Ovary (tissue), 10 donors: ENCODE measurements at places on chromosomes 6 and 20.

DNA sequence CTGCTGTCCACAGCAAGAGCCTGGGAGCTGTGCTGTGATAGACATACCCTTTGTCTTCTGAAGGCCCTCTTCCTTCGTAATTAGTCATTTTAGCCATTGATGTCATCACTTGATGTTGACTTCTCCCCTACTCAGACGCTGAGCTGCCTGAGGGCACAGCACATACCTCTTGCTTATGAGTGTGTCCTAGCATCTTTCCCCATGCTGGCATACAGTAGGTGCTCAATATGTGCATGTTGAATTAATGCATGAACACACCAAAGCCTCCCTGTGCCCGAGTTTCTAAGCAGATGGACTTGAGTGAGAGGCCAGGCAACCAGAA lies 35.8 kb upstream of the FAM83D start:
- no peak overlapping the region for H3K27ac ChIP-seq
- no peak overlapping the region for H3K4me3 ChIP-seq
- H3K4me1 ChIP-seq, result no peaks in the 10 kb centered on the region
- DNase-seq, result no peak
- H3K27me3 ChIP-seq, result no peaks in the 10 kb centered on the region
- H3K36me3 ChIP-seq, result no peaks in the 10 kb centered on the region

- no peaks in the 10 kb centered on the region for H3K36me3 ChIP-seq
- H3K4me1 ChIP-seq, result no peaks in the 10 kb centered on the region
- no peaks in the 10 kb centered on the region for H3K27me3 ChIP-seq
- DNase-seq, result no peak
Observed at GRCh38 chr20:2460752-2461424, 9.7 kb downstream of the SNRPB start.

DNA sequence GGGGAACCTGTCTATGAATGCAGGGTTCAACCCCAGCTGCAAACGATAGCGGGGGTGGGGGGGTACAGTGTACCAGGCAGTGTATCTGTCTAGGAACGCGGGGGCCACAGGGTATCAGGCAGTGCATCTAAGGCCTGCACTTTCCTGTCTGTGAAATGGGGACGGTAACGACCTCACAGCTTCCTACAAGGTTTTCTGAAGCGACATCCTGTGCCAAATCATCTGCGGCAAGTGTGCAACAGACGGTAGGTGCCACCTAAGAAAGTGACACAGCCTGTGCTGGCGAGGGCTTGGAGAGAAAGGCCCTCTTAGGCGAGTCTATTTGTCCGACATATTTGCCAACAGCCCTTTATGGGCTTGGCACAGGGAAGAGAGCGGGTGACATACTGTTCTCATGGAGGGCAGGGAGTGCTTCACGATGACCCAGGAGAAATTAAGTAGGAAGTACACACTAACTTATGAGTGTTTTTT lies 3.8 kb downstream of the DIDO1 start:
- H3K27ac ChIP-seq, result no peak overlapping the region
- no peaks in the 10 kb centered on the region for H3K27me3 ChIP-seq
- no peak overlapping the region for H3K4me3 ChIP-seq
- peaks cover 35% of the 10 kb centered on the region for H3K4me1 ChIP-seq
- DNase-seq, result no peak

GRCh38 chr6:39292637-39293036 lies 21.6 kb downstream of the KCNK17 start:
- H3K36me3 ChIP-seq, result no peaks in the 10 kb centered on the region
- H3K4me1 ChIP-seq, result no peaks in the 10 kb centered on the region
- no peak overlapping the region for H3K27ac ChIP-seq

- peak; percentile 63 for DNase-seq
- H3K4me1 ChIP-seq, result peaks cover 1% of the 10 kb centered on the region
- no peaks in the 10 kb centered on the region for H3K36me3 ChIP-seq
- H3K27ac ChIP-seq, result no peak overlapping the region
Observed at GRCh38 chr6:65938000-65938399, 231.0 kb upstream of the EYS start.

- H3K27ac ChIP-seq, result no peak overlapping the region
- H3K4me1 ChIP-seq, result no peaks in the 10 kb centered on the region
- H3K36me3 ChIP-seq, result no peaks in the 10 kb centered on the region
- DNase-seq, result no peak
- H3K4me3 ChIP-seq, result no peak overlapping the region
- H3K27me3 ChIP-seq, result no peaks in the 10 kb centered on the region
Observed at GRCh38 chr20:49995586-49995985, 12.8 kb downstream of the SNAI1 start.

- no peak for DNase-seq
- no peak overlapping the region for H3K4me3 ChIP-seq
- H3K36me3 ChIP-seq, result no peaks in the 10 kb centered on the region
- H3K27me3 ChIP-seq, result no peaks in the 10 kb centered on the region
- H3K27ac ChIP-seq, result no peak overlapping the region
- H3K4me1 ChIP-seq, result no peaks in the 10 kb centered on the region
Observed at GRCh38 chr6:126422912-126423311, 83.0 kb downstream of the CENPW start.

- H3K36me3 ChIP-seq, result no peaks in the 10 kb centered on the region
- no peaks in the 10 kb centered on the region for H3K4me1 ChIP-seq
- no peak for DNase-seq
- no peak overlapping the region for H3K27ac ChIP-seq
Observed at GRCh38 chr6:89932245-89932802, 38.1 kb downstream of the GJA10 start.
